Adrenal gland (tissue), 19 donors: ENCODE measurements at places on chromosomes 6 and 20. TPM values are rescaled to one million over a fixed set of nuclear protein-coding genes. Genes with fewer than 3 reads are reported as not detected.

Gene E2F3
- 10.7 TPM for total RNA-seq

Gene RCAN2
- 5.8 TPM for total RNA-seq

Gene C6orf118
- not detected for total RNA-seq

Gene KCNK5
- total RNA-seq, result 0.58 TPM

Gene NKX2-4
- total RNA-seq, result not detected

Gene SCRT2
- total RNA-seq, result not detected

Gene BANF2
- total RNA-seq, result not detected

Gene WFDC12
- not detected for total RNA-seq

Gene SLC22A7
- not detected for total RNA-seq

Gene KIAA0408
- 5.4 TPM for total RNA-seq

Gene SLC17A3
- 0.97 TPM for total RNA-seq

Gene HCRTR2
- 0.41 TPM for total RNA-seq

Gene PRDM13
- not detected for total RNA-seq

Gene KCNQ2
- 0.69 TPM for total RNA-seq

Gene PNLDC1
- total RNA-seq, result 2.9 TPM
